DMS79 (cell line): ENCODE measurements at places on chromosomes 11 and 22.

- DNase-seq, result no peak
Observed at GRCh38 chr22:24772493-24773220, 1.9 kb downstream of the PIWIL3 start.

- DNase-seq, result peak; percentile 23
Observed at GRCh38 chr22:49903322-49904039, 14.8 kb downstream of the ALG12 start.

DNA sequence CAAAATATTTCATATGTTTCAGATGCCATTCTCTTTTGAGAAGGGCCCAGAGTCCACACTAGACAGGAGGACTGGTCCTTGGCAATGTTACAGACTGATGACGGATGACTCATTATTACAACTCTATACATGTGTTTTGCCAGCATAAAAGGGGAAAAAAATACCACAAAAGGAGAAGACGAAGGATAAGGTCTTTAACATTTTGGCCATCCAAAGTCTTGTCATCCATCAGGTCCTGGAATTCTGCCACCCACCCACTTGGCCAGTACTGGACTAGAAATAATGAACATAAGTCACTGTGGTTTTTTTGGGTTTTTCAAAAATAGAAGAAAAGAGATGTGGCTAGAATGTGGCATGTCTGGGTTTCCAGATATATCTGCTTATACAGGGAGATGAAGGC, 57.7 kb upstream of the BDNF start:
- DNase-seq, result no peak

DNA sequence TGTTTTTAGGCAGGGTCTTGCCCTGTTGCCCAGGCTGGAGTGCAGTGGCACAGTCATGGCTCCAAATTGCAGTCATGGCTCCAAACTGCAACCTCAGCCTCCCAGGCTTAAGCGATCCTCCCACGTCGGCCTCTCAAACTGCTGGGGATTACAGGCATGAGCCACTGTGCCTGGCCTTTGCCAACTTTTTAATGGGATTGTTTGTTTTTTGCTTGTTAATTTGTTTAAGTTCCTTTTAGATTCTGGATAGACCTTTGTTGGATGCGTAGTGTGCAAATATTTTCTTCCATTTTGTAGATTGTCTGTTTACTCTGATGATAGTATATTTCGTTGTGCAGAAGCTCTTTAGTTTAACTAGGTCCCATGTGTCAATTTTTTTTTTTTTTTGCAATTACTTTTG, 10.0 kb upstream of the SCGB1D1 start:
- DNase-seq, result no peak

DNA sequence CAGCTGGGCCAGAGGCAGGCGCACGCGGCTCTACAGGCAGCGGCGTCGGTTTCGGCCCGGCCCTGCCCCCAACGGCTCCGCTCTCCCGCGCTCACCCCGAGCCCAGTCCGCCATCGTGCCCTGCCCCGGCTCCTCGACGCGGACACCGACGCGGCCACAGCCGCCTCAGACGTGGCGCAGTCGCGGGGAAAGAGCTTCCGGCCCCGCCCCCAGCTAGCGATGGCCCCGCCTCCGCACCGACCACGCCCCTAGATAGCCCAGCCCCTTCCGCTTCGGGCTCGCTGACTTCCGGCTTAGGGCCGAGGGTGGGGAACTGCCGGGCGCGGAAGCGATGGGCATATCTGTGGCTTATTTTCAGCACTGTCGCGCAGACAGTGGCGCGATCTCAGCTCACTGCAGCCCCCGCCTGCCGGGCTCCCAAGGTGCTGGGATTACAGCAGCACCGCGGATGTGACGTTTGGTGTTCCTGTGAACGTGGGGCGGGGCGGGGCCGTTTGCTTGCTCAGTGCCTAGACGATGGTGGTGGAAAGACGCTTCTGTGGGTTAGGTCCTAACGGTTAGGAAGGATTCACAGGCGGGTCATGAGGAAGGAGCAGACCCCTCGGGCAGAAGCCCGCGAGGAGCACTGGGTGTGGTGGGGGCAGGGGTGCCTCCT, at the start of the genes BET1L and RIC8A:
Gene BET1L, minus strand, starts transcription at position 192 of the 655 bp plus-strand sequence. Its CDS starts 78 bp downstream, at position 114.
Gene RIC8A, plus strand, starts transcription at position 501 of the 655 bp plus-strand sequence. CDS start 1,147 bp downstream, outside the sequence.
- peak; percentile 66 for DNase-seq

GRCh38 chr11:117822074-117823033, 2.2 kb downstream of the FXYD2 start:
- no peak for DNase-seq

DNA sequence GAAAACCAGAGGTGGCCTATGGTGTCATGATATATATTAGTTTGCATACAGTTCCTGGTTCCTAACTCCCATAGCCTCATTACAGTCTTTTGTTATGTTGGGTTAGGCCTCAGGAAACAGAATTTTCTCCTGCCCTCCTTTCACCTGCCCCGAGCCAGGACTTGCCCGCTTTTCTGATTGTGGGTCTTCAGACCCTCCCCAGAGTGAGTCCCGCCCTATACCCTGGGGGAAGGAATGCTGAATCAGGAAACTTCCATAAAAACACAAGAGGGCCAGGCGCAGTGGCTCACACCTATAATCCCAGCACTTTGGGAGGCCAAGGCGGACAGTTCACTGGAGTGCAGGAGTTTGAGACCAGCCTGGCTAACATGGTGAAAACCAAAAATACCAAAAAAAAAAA, 70.9 kb downstream of the SLC35F2 start:
- no peak for DNase-seq

DNA sequence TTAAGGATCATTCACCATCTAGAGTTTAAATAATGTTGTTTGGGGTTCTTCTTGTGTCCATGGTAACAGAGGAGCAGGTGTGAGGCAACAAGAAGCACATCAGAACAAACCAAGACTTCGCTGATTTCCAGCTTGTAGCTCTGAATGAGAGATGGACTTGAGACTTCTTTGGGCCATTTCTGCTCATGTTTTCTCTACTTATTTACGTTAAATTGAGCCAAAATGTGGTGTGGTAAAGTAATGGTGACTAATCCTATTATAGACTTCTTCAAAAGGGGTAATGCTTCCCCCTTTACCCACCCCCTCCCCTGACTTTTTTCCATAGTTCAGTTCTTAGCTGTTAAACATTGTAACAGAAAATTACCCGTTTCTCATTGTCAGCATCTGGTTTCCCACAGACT, 65.2 kb downstream of the CSTPP1 start:
- peak; percentile 10 for DNase-seq

DNA sequence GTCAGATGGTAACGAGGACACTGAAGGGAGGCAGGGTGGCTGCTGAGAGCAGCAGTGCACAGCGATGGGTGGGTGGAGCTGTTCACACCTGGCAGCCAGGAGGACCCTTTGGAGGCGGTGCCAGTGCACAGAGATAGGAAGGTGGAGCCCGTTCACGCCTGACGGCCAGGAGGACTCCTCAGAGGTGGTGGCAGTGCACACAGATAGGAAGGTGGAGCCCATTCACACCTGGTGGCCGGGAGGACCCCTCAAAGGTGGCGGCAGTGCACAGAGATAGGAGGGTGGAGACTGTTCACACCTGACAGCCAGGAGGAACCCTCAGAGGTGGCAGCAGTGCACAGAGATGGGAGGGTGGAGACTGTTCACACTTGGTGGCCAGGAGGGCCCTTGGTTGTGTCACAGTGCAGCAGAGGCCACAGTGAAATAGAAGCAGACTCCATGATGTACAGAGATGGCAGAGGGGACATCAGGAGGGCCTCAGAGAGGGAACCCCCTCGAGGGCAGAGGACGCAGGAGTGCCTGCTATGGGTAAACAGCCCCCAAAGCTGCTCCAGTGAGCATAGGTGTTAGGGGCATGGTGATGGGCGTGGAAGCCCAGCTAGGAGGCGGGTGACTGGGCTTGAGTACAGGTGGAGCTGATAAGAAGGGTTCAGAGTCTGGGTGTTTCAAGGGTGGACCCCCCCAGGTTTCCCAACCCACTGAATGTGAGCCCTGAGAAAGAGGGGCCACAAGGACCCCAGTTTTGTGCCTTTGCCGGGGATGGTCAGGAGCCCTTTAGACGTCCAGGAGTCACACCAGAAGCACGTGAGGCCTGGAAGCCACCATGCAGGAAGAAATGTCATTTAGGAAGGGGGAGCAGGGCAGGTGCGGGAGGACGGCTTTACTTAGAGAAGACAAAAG, 566.7 kb downstream of the BRD1 start:
- no peak for DNase-seq

- no peak for DNase-seq
Observed at GRCh38 chr22:50303848-50304527, 3.5 kb downstream of the PLXNB2 start.

DNA sequence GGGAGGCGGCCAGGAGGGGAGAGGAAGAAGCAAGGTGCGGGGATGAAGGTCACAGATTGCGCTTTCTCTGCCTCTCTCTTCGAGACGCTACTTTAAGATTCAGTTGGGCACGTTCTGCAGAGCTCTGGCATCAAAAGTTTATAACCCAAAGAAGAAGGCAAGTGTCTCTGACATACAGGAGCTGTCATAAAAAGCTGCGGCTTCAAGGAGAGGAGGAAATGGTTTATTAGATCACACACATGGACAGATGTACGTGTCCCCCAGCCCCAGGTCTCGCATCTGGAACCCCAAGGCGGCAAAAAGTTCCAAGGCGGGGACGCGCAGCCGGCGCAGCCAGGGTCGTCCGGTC, 589.0 kb downstream of the OPCML start:
- DNase-seq, result no peak

- no peak for DNase-seq
Observed at GRCh38 chr22:39960791-39961746, 872 bp downstream of the TMA7B start.

GRCh38 chr11:42631220-42631843, 680.5 kb upstream of the API5 start:
- no peak for DNase-seq

- no peak for DNase-seq
Observed at GRCh38 chr11:46271875-46272815, 5.3 kb upstream of the CREB3L1 start.

- DNase-seq, result no peak
Observed at GRCh38 chr11:41985799-41986198, 526.3 kb upstream of the LRRC4C start.

DNA sequence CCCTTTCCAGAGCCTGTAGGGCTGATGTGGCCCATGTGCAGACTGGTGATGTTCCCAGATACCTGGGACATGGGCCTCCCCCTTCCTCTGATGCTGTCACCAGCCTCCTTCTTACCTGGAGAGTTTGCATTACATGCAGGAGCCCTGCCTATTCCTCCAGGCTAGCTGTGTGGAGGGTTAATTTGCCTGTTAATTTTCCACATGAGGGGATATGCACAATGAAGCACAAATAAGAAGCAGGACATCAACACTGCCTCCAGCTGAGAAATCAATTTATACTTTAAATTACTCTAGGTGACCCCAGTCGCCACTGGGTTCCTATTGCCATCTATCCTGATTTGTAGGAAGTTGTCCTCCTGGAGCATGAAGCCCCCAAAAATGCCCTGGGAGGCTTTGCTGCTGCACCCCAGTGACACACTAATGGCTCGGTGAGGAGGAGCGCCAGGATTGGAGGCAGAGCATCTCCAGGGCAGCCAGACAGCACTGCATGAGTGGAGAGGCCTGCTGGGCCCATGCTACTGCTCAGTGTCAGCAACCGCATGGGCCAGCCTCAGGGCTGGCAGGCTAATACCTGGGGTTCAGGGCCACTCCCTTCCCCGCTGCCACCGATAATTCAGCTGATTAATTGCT, 101.6 kb upstream of the USP47 start:
- peak; percentile 25 for DNase-seq

DNA sequence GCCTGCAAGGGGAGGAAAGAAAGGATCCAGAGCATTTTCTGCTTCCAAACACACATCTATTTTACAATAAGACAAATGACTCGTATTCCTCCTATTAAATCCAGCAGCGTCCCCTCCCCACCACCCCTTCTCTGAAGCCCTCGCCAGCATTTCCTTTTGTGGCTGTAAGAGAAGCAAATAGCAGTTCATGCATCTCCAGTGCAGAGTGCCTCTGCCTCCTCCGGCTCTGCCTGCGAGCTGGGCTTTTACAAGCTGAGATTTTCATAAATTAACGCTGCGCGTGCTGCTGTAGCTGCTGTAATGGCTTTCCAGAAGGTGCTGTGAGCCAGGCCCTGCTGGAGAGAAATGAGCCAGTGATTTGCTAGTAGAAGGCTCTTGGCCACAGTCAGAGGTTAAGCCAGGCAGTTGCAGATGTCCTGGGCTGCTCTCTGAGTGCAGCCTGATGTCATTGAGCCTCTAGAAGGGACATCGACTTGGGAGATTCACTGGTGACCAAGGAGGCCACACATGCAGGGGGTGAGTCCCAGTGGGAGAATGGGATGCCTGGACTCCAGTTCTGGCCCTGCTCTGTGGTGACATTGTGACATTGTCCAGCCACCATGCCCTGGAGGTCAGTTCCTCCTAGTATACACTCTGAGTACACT, 134.5 kb upstream of the NAV2 start:
- no peak for DNase-seq

DNA sequence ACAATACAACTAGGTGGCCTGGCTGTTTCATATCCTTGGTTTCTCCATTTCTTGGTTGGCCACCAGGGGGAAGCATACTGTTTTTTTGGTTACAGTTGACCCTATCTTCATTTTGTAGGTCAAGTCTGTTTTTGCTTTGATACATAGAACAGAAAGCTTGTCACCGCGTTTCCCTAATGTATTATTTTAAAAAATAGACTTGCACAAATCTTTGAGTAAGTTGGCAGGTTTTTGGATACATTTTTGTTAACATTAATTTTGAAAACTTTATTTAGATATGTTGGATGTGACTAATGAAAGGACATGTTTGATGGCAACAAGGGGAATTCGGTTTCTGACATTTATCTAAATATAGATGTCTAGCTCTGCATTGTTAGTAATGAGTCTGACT, 3.0 kb downstream of the NCR3LG1 start:
- peak; percentile 19 for DNase-seq

DNA sequence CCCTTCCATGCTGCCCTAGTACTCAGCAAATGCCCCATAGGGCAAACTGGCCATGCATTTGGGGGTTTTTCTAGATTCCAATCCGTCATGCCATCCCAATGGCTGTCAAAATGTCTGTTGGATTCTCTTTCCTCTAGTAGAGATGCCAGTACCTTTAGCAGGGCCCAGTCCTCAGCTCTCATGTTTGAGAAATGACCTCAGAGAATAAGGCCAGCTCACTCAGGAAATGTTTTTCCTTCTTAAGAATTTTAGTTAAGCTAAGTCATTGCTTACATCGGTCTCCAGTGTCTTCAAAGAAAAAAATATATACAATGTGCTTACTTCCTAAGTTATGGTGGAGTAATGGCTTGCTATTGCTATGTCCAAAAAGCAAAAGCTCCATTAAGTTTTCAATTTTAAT, 14.1 kb upstream of the ALKBH3 start:
- no peak for DNase-seq

GRCh38 chr11:109023036-109023435, 358.2 kb downstream of the DDX10 start:
- no peak for DNase-seq

DNA sequence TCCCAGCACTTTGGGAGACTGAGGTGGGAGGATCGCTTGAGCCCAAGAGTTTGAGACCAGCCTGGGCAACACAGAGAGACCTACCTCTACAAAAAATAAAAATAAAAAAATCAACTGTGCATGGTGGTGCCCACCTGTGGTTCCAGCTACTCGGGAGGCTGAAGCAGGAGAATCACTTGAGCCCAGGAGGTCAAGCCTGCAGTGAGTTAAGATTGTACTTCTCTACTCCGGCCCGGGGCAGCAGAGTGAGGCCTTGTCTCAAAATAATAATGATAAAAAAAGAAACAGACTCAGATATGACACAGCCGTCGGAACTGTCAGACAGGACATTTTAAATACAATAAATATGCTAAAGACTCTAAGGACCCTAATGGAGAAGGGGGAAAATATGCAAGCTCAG, 18.4 kb downstream of the ASCL2 start:
- no peak for DNase-seq
